Activated T-cell treated with anti-CD3 and anti-CD28 coated beads, Interleukin-2, amount 50 U/mL, for 72 hours (primary cell): ENCODE measurements at places on chromosomes 4 and X.
A peak's percentile ranks its signal among the peaks of the same experiment; 100 is the strongest.

GRCh38 chr4:93983140-93983539 lies 154.6 kb downstream of the ATOH1 start:
- DNase-seq = no peak

GRCh38 chr4:87679449-87680169 lies 29.5 kb downstream of the DMP1 start:
- peak; percentile 35 for DNase-seq

- no peak for DNase-seq
Measured at GRCh38 chr4:89247951-89248350, 59.6 kb downstream of the GPRIN3 start.

DNA sequence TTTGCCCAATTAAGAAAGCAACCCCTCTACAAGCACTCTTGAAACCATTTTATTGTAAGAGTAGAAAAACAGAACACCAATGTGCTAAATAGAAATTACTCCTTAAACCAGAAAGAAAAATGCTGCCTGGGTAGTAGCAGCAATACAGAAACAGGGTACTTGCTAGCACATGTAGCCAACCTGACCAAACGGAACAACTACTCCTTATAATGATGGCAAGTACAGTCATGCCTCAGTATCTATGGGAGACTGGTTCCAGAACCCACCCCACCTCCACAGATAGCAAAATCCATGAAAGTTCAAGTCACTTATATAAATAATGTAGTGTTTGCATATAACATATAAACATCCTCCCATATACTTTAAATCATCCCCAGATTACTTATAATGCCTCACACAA lies 168.8 kb downstream of the ATRX start:
- DNase-seq = no peak

- no peak for DNase-seq
Measured at GRCh38 chr4:168744021-168744420, 247.2 kb downstream of the PALLD start.

GRCh38 chr4:3819210-3819919 lies 53.2 kb downstream of the ADRA2C start:
- DNase-seq = no peak

- no peak for DNase-seq
Measured at GRCh38 chr4:162360369-162361149, 196.8 kb upstream of the FSTL5 start.

GRCh38 chrX:153723351-153724251 lies 586 bp downstream of the BCAP31 start:
- DNase-seq = peak; percentile 66
